ENCODE measurements at places on chromosomes 3 and 15.

DNA sequence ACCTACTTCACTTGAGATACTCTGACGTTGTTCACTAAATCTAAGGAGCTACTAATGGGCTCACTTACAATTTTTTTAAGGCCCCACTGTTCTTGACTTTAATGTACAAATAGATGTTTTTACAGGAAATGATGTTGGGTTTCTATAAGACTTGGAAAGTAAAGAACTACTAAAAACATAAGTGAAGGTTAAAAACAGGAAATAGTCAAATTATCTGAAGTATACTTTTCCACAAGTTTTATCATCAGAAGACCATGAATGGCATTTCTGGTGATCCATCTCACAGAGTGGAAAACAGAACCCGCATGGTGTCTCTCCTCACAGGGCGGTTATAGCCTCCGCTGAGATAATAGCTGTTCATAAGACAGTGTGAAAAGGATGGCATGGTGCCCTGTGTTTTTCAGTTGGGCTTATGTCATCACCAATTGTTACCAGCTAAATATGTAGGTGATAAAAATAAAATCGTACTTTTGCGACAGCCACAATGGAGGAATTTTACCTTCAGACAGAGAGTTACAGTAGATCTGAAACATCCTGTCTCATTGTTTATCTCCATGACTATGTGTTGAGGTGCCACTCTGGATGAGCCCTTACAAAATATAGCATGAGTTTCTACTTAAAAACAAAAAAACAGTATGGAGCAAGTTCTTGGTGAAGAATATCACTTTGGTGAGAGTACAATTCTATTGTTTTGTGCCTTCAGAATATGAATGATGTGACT is 462.4 kb downstream of the RAP2B start:
- no peak for DNase-seq

DNA sequence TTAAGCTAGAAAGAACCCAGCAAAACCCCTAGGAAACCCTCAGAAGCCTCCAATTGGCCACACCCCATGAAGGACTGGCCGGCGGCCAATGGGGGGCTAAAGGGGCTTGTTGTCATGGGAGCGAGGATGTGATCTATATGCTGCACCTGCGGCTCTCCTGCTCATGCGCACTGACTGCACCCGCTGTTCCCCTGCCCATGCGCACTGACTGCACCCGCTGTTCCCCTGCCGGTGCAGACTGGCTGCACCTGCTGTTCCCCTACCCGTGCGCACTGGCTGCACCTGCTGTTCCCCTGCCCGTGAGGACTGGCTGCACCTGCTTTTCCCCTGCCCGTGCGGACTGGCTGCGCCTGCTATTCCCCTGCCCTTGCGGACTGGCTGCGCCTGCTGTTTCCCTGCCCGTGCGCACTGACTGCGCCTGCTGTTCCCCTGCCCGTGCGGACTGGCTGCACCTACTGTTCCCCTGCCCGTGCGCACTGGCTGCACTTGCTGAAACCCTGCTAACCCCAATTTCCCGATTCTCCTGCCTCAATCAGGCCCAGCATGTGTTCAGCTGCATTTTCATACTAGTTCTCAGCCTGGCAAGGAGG is 16.8 kb upstream of the MCCC1 start:
- DNase-seq, result peak; percentile 48

DNA sequence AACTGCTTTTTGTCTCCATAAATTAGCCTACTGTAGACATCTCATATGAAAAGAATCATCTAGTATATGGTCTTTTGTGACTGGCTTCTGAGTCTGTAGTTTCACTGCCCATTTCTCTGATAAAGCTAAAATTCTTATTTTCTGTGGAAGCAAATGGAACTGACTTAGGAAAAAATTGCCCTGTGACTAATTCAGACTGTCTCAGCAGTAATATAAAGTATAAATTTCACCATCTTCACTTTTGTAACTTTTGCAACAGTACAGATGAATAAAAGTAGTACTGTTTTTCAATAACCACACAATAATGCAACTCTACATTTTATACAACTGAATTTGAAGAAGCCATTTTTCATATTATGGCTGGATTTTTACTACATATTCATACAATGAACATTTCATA is 104.1 kb downstream of the TBC1D5 start:
- no peak for DNase-seq

DNA sequence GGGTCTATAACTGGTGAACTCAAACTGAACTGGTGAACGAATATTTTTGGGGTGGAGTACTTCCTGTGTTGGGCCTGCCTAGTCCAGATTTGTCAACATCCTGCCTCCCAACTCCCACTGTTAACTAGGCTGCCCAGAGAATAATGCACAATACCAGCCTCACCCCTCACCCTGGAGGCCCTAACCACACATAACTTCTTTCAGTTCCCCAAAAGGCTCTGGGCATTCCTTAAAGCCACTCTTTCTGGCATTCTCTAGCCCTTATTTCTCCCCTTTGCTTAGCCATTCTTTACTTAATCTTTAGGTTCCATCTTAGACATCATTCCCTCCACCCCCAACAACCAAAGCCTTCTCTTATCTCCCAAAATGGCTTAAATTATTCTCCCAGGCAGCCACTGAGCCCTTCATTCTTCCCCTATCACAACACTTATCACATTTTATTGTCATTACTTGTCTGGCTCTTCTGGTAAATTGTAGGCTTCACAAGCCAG is 9.1 kb upstream of the SEC11A start:
- no peak for DNase-seq

GRCh38 chr3:114377426-114377825 is 83.6 kb downstream of the TIGIT start:
- no peak for DNase-seq

DNA sequence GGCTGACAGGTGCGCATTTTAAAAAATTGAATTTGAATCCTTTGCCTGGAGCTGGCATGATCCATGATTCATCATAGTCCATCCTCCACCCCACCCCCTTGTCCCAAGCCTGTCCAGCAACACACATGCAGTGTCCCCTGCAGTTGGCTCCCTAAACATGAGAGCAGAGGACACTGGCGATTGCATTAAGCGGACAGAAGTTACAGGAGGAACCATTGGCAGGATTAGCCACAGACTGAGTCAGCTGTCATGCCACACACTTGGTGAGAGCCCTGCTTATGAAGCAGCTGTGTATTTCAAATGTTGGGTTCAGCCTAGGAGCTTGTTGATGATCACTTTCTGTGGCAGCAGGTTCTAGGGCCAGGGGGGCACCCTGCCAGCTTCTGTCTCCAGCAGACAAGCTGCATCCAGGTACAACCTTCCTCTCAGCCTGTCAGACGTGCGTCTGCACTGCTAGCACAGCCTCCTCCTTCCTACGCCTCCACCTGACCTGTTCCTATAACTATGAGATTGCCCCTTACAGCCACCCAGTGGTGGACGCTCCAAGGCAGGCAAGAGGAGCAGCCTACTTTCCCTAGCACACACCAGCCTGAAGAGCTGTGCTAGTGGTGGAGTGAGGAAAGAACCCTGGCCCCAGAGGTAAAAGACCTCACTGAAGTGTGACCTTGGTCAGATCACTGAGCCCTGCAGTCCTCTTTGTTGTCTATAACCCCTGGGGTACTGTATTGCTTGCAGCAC is 121.9 kb downstream of the SLCO3A1 start:
- DNase-seq, result no peak

DNA sequence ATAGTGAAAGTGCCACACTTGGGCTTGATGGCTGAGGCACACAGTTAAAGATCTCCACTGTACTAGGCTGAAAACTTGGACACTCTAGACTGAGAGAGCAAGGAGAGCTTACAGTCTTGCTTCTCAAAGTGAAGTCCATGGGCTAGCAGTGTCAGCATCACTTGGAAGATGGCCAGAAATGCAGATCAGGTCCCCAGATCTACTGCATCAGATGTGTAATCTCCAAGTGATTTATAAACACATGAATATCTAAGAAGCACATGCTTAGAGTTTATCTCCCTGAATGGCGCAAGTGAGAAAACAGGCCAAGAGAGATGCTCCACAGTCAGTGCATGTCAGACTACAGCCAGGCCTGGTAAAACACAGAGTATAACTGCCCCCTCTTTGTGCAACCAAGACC is 308.6 kb downstream of the CLSTN2 start:
- DNase-seq, result no peak

- DNase-seq, result no peak
Measured at GRCh38 chr3:3744826-3745225, 54.4 kb upstream of the LRRN1 start.

DNA sequence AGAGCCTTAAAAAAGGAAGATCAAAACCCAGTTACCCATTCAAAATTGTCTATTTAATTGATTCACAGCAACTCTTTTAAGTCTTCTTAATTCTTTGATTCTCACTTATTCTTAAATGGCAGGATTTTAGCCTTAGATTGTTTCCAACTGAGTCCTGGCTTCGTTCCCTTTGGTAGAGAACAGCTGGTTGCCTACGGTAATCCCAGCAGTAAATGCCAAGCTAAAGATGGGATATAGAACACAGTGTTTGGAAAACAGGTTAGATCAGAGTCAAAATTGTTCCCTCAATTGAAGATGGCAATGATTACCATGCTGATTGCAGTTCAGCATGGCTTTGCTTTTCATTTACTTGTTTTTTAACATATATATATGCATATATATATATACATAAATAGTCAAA is 300.9 kb downstream of the PYDC2 start:
- DNase-seq, result no peak

DNA sequence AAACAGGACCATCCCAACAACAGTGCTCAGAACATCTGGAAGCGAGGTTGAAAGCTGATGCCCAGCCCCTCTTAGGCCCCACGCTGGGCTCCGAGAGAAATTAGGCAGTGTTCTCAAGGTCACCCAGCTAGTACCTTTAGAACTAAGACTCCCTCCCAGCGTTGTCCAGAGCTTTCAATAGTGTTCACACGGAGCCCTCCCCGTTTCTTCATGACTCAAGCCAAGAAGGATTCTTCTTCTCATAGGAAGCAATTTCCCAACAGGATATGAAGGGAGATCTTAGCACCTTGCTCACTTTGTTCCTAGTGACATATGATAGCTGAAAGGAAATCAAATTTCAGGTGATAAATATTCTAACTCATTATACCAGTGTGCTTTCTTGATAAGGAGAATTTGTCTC is 244.2 kb upstream of the ST8SIA2 start:
- no peak for DNase-seq

- DNase-seq, result no peak
Measured at GRCh38 chr3:197253238-197253947, 45.0 kb downstream of the DLG1 start.

DNA sequence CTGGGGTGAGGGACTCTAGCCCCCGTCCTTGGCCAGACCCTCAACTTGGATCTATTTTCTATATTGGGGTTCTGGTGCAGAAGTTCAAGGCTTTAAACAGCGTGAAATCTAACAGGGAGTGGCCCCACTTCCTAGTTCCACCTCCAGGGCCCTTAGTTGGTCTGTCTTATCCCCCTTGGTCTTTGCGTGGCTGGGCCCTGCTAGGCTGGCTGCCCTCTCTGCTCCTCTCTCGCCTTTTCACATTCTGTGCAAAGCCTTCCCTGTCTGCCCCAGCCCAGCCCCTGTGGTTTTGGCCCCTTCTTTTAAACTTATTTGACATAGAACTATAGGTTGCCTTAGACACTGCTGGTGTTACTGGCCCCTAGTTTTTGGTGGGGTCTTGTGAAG is 5.6 kb downstream of the PPCDC start:
- no peak for DNase-seq

- no peak for DNase-seq
Measured at GRCh38 chr3:52109611-52110301, 44.5 kb downstream of the POC1A start.

DNA sequence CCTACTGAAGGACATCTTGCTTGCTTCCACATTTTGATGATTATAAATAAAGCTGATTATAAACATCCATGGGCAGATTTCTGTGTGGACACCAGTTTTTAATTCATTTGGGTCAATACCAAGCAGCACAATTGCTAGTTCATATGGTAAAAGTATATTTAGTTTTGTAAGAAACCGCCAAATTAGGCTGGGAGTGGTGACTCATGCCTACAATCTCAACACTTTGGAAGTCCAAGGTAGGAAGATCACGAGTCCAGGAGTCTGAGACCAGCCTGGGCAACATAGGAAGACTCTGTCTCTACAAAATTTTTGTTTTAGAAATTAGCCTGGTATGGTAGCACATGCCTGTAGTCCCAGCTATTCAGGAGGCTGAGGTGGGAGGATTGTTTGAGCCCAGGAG is 52.6 kb upstream of the ABHD2 start:
- no peak for DNase-seq

DNA sequence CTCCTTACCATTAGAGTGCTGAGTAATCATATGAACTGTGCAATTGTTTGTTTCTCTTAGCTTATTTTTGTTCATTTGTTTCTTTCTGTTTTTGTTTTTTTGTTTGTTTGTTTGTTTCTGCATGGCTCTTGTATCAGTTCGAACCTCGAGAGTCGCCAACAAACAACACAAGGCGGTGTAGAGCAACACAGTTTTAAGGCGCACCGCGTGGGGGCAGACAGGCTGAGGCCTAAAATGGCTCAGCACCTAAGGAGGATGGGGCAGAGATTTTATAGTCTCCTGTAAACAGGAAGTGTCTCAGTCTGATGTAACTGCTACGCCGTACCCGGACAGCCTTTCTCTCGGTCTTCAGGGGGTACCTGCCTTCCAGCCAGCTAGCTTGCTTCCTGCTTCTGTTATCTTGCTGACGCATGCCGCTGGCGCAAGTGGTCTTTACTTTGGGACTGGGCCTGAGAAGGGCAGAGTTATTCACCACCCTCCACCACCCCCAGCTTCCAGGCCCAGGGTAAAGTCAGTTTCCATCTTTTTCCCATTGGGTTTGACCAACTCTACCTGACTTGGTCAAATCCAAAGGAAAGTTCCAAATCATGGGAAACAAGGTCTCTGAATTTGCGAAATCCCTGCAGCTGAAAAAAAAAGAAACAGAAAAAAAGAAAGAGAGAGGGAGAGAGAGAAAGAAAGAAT is 25.8 kb upstream of the MFGE8 start:
- no peak for DNase-seq

DNA sequence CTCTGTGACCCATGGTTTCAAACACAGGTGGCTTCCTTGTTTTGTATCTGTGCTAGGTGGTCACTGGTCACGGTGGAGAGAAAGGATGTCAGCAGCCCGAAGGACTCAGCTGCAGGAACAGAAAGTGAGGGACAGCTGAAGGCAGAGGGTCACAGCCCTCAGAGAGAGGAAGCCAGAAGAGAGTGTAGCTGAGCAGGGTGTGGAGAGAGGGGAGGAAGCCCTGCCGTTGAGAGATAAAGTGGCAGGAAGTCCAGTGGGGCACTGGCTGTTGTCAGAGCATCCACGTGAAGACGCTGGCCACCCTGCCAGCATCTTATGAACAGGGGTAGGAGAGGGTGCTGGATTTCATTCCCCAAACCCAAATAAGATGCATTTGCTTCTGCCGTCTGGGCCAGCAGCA is 36.9 kb downstream of the LIMD1 start:
- no peak for DNase-seq

- DNase-seq, result no peak
Measured at GRCh38 chr3:107790612-107791011, 267.9 kb downstream of the BBX start.
